Heart left ventricle (tissue), 16 donors: ENCODE measurements at places on chromosomes 11 and 22. TPM values are rescaled to one million over a fixed set of nuclear protein-coding genes. Genes with fewer than 3 reads are reported as not detected.

Gene CACNA1I
- 0.04 TPM for polyA plus RNA-seq

Gene HTR3B
- not detected for polyA plus RNA-seq

Gene TMPRSS4
- polyA plus RNA-seq: 0.26 TPM

Gene CNGA4
- 0.11 TPM for polyA plus RNA-seq

Gene MMP27
- not detected for polyA plus RNA-seq

Gene C11orf97
- polyA plus RNA-seq: not detected

Gene RDX
- 33.5 TPM for polyA plus RNA-seq

Gene MS4A1
- polyA plus RNA-seq: 0.08 TPM

Gene PHETA2
- 6.3 TPM for polyA plus RNA-seq

Gene TMPRSS13
- 0.08 TPM for polyA plus RNA-seq

Gene ANO1
- 5.1 TPM for polyA plus RNA-seq

Gene RTN4RL2
- polyA plus RNA-seq: 1.1 TPM

DNA sequence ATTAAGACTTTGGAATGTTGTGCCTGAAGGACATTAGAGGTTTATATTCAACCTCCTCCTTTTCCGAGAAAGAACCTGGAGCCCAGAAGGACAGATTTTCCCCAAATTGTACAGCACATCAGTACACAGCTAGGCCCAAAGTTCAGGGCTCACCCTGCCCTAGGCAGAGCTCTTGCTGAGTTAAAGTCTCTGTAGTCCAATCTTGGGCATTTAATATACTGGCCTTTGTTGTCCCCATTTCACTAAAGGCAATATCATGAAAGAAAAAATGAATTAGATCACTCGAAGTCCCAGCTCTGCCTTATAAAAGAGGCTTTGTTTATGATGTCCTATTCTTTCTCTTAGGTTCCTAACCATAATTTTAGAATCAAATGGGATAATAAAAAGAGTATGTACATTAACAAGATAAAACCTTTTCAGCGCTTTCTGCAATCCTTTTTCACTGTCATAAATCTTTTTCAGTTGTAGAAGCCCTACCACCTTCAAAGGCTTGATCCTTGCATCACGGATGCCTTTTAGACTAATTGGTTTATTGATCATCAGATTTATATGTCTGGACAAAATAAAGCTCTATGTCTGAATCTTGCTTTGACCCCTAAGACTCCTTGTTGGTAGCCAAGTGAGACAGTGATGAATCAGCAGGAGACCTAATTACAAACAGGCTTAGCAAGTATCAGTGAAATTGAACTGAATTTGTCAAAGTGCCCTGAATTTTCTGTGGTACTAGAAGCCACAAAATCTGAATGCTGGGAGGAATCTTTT lies 39.8 kb downstream of the RELT start:
- DNase-seq: no peak

DNA sequence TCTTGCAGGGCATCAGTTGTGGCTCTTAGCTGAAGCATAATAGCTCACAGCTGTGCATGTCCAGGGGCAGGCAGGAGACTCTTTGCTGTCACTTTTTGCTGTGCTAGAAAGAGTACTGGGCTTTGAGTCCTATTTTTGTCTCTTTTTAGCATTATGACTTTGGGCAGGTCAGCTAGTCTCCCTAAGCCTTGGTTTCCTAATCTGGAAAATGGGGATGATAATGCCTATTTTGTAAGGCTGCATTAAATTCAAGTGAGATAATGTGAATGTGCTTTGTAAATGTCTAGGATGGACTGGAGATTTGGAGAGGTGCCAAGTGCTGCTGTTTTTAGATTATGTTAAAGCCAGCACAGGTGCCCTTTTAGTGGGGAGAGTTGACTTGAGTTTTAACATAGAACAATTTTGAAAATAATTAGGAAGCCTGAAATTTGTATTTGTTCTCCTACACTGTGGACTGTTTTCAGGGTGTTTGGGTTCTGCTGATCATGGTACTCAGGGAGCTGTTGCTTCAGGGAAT lies 19.1 kb downstream of the CABIN1 start:
- DNase-seq: no peak

DNA sequence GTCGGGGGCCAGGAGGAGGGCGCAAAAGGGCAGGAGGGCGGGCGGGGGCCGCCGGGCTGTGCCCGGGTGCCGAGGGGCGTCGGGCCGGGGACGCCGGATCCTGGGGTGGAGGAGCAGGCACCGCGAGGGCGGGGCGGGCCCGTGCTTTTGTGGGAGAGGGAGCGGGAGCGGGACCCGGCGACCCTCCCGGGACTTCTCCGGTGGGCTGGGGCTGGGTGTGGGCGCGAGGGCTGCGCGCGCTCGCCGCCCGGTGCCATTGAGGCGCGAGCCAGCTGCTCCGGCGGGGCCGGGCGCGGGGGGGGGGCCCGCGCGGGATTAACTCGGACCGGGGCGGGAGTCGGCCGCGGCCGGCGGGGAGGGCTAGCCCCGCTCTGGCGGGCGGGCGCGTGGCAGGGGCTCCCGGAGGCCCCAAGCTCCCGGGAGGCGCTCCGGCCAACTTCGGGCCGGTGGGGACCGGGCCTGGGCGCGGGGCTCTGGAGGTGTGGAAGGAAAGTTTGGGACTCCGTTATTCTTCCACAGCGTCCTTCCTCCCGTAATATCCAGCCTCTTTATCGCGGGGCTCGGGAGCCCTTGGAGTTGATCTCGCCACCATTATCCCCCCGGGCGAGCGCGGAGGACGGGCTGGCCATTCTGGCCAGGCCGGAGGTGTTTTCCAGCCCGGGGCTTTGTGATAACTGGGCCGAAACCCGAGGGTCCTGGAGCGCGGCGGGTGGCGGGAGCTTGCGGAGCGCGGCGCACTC lies 936 bp downstream of the CECR2 start:
- peak; percentile 23 for DNase-seq

DNA sequence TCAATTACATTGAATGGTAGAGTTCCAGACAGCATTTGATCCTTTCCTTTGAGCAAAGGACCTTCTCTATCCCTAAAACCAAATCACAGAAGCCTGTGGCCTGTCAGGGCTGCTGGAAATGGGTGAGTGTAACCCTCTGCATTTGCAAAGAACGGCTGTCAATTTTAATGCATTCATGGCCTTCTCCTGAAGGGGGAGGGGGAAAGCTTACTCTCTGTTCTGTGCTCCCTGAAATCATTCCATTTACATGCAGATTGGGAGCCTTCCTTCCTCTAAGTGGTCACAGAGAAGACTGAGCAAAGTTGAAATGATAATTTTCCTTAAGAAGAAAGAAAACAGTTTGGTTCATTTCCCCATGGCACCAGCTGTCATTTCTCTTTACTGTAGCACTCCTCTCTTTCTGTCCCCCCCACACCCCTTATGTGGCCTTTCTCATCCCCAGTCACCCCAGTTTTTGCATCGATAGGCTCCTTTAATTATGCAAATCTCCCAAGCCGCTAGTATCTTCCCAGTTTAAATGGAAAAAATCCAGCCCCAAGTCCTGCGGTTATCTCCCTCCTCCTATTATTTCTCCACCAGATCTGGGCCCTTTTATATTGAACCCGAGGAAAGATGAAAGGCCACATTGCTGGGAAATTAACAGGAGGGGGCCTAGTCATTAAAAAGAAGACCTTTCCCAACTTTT lies 109.4 kb upstream of the KIRREL3 start:
- DNase-seq: no peak

- no peak for DNase-seq
These were observed 485.4 kb downstream of the SOX6 start for GRCh38 chr11:15870911-15871310.

GRCh38 chr11:22079133-22079872 lies 113.6 kb upstream of the ANO5 start:
- no peak for DNase-seq

GRCh38 chr11:117477721-117478120 lies 150.1 kb downstream of the CEP164 start:
- DNase-seq: no peak

- DNase-seq: no peak
These were observed 17.7 kb downstream of the CDKN1C start for GRCh38 chr11:2867722-2868505.

GRCh38 chr11:15607361-15608036 lies 492.8 kb downstream of the INSC start:
- DNase-seq: no peak

- DNase-seq: no peak
These were observed 10.5 kb downstream of the TSKU start for GRCh38 chr11:76793391-76794291.

DNA sequence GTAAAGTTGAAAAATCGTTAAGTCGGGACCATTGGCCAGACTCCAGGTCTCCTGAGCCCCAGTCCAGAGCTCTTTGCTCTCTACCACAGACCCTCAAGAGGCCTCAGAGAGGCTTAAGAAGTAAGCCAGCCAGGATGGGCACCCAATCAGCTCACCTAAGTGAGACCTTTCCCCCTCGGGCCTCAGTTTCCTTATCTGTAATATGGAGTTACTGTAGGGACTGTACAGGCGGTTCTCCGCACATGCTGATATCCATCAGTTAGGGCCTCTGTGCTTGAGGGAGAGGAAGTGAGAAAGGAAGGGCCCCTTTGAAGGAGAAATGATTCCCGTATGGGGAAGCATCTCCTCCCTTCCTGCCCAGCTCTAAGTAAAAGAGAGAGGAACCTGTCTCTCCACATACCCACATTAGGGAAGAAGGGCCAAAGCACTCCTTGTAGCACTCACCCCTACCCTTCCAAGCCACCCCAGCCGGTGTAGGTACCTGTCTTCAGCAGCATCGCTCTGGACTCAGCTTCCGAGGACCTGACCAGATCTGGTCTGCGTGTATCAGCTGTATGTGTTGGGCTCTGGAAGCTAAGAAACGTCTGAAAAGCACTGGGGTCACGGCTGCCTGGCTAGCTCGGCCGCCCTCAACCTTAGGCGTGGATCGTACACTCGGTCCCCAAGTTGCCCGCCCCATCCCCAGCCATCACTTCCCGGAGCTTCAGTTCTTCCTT lies 653 bp downstream of the NAGA start:
- DNase-seq: no peak

- DNase-seq: no peak
These were observed 39.3 kb downstream of the RIBC2 start for GRCh38 chr22:45452565-45453379.

- no peak for DNase-seq
These were observed 1.4 kb downstream of the CHKB start for GRCh38 chr22:50581031-50581949.

DNA sequence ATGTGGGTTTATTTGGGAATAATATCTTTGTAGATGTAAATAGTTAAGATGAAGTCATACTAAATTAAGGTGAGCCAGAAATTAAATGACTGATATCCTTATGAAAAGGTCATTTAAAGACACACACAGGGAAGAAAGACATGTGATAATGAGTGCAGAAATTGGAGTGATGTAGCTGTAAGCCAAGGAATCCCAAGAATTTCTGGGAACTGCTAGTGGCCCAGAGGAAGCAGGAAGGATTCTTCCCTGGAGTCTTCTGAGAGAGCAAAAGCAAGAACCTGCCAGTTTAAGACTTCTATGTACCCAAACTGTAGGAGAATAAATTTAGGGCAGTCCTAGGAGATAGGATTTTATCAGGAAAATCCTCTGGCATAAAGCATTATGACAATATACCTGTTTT lies 66.9 kb downstream of the LRRC4C start:
- no peak for DNase-seq

DNA sequence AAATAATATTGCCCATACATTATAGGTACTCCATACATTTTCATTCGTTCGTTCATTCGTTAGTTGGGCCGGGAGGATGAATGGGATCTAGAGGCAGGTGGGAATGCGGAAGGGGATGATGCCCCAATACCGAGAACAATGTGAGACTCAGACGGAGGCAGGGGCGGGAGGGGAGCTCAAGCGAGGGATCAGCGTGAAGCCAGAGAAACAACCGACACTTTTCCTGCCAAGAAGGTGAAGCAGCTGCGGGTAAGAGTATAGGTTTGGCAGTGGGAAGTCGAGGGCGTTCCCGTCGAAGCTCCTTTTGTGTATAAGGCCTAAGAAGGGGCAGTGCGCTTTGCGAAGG lies 1.1 kb upstream of the ARHGEF17 start:
- no peak for DNase-seq

GRCh38 chr11:21144531-21144930 lies 475.1 kb downstream of the NELL1 start:
- no peak for DNase-seq

- DNase-seq: no peak
These were observed 20.7 kb downstream of the SUSD2 start for GRCh38 chr22:24201681-24202614.

DNA sequence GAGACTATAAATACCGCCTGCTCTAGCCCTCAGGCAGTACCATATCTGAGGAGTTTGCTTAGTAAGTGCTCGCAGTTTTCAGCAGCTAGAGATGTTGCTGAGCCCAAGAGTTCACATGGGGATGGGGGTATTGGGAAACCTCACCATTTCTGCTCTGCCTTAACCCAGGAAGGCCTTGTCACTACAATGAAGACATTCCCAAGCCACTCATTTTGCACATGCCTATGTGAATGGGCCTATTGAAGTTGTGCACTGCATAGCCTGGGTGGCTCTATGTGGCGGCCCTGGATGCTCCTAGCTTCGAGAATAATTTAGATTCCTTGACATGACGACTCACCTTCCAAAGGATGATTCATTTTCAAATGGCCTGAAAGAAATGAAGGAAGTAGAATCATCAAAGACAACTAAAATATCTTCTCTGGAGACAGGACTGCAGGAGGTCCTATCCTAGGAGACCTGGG lies 163.4 kb downstream of the ADAMTS15 start:
- DNase-seq: no peak

GRCh38 chr11:43327987-43328386 lies 16.2 kb downstream of the API5 start:
- DNase-seq: no peak

- DNase-seq: no peak
These were observed 37.6 kb downstream of the ATXN10 start for GRCh38 chr22:45709060-45709739.

DNA sequence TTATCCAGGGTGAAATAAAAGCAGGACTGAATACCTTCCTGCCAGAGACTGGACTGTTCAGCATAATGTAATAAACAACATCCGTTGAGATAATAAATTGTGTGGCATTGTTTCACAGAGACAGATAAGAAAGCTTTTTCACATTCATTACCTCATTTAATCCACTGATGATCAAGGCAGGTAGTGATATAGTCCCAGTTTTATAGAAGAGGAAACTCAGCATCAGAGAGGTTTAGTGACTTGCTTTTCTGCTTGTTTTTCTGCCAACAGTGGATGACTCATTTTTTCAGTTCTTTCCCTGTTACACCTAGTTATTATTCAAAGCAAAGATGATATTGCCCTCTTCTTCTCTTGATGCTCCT lies 4.0 kb downstream of the MYO18B start:
- DNase-seq: no peak

GRCh38 chr11:105155679-105156078 lies 16.1 kb upstream of the CARD18 start:
- no peak for DNase-seq

DNA sequence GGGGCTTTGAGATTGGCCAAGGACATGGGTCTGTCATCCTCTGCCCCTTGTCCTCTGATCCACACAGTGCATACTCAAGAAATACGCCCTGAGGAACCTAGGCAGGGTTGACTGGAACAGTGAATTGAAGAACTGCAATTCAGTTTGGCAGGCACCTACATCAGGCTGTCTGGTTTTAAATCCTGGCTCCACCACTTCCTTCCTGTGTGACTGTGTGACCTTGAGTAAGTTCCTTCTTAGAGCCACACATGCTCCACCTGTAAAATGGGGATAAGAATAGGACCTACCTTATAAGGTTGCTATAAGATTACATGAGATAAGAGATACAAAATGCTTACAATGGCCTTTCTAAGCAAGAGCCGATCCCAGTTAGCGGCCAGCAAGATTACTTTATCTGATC lies 15.8 kb upstream of the TCF20 start:
- no peak for DNase-seq
